Mucosa of descending colon (tissue), 3 donors: ENCODE measurements at places on chromosomes 2 and 18. TPM values are rescaled to one million over a fixed set of nuclear protein-coding genes. Genes with fewer than 3 reads are reported as not detected.

The TAF4B gene
- 3.8 TPM for total RNA-seq

The CGREF1 gene
- total RNA-seq, result 1.5 TPM

The PSMA8 gene
- not detected for total RNA-seq

The SRD5A2 gene
- not detected for total RNA-seq

The PTPRN gene
- total RNA-seq, result 13.0 TPM

The EHBP1 gene
- 136 TPM for total RNA-seq

The C2orf72 gene
- 32.6 TPM for total RNA-seq

The IL1RN gene
- total RNA-seq, result 0.17 TPM

The CIB4 gene
- total RNA-seq, result not detected

The SLC30A3 gene
- total RNA-seq, result not detected

The FAM98A gene
- total RNA-seq, result 18.6 TPM

The MARCHF4 gene
- total RNA-seq, result 0.25 TPM

The XIRP2 gene
- not detected for total RNA-seq

The CNTNAP5 gene
- not detected for total RNA-seq
